T-cell (primary cell): ENCODE measurements at places on chromosomes 12 and 14.

- H3K4me1 ChIP-seq, result no peaks in the 10 kb centered on the region
- no peak for DNase-seq
- H3K4me3 ChIP-seq, result no peak overlapping the region
- H3K27me3 ChIP-seq, result no peaks in the 10 kb centered on the region
- H3K27ac ChIP-seq, result no peak overlapping the region
- no peaks in the 10 kb centered on the region for H3K36me3 ChIP-seq
These were observed 65.5 kb upstream of the SLCO1C1 start for GRCh38 chr12:20629414-20630156.

DNA sequence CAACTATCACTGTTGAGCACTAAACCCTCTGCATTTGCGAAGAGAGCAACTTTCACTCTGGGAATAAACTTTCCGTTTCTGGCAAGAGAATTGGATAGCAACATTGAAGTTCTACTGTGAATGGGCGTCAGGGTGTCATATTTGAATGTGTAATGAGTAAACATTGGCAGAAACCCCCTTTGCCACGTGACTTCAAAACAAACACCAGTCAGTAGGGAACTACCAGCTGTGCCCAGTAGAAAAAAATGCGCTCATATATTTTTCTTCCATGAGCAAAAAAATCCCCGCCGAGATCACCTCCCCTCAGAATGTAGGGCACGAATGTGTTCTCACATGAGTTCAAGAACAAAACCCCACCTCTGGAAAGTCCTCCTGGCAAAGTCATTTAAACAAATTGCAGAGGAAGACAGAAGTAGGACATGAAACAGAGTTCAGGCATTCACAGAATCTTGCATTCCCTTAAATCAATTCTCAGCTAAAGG is 80.6 kb downstream of the BTG1 start:
- no peak overlapping the region for H3K4me3 ChIP-seq
- peak overlapping the region; percentile 30 for H3K27ac ChIP-seq
- DNase-seq, result peak; percentile 43
- no peaks in the 10 kb centered on the region for H3K36me3 ChIP-seq

- peaks cover 30% of the 10 kb centered on the region for H3K27me3 ChIP-seq
- no peak within 1 kb of the TSS for H3K27ac ChIP-seq
- peak within 1 kb of the TSS; percentile 35 for H3K4me3 ChIP-seq
These were observed at the start of gene RASAL1 for GRCh38 chr12:113135178-113136127. Gene RASAL1, minus strand, starts transcription at chr12:113135761. Its CDS starts 299 bp downstream, at chr12:113135462.

DNA sequence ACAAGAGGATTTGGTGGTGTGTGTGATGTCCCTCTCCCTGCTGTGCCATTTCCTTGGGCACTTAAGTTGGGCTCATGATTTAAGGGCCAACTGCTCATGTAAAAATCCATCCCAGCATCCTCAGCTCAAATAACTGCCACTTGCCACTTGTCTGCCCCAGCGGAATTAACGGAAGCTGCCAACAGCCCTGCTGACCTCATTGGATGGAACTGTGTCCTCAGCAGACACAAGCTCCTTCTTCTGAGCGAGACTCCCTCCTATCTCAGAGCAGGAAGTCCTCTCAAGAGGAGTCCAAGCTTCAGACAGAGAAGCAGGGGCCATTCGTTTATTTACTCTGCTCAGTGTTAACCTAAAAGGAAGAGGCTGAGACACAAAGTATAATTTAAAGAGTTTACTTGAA is 29.6 kb upstream of the PRMT8 start:
- no peak for DNase-seq
- H3K36me3 ChIP-seq, result no peaks in the 10 kb centered on the region
- H3K27ac ChIP-seq, result no peak overlapping the region
- no peak overlapping the region for H3K4me3 ChIP-seq
- H3K4me1 ChIP-seq, result no peaks in the 10 kb centered on the region

DNA sequence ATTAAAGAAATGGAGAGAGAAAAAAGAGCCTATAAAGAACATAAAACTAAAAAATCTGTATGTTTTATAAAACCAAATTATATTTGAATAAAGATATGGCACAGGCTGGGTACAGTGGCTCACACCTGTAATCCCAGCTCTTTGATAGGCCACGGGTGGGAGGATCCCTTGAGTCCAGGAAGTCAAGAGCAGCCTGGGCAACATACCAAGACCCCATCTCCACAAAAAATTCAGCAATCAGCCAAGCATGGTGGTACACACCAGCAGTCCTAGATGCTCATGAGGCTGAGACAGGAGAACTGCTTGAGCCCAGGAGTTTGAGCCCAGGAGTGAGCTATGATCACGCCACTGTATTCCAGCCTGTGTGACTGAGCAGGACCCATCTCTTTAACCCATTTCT is 74.9 kb downstream of the EPS8 start:
- no peaks in the 10 kb centered on the region for H3K27me3 ChIP-seq
- no peak overlapping the region for H3K4me3 ChIP-seq
- H3K36me3 ChIP-seq, result no peaks in the 10 kb centered on the region
- no peaks in the 10 kb centered on the region for H3K4me1 ChIP-seq

GRCh38 chr14:27222671-27223070 is 624.8 kb upstream of the NOVA1 start:
- no peak overlapping the region for H3K27ac ChIP-seq
- no peaks in the 10 kb centered on the region for H3K36me3 ChIP-seq
- no peaks in the 10 kb centered on the region for H3K4me1 ChIP-seq
- no peak overlapping the region for H3K4me3 ChIP-seq
- no peaks in the 10 kb centered on the region for H3K27me3 ChIP-seq

DNA sequence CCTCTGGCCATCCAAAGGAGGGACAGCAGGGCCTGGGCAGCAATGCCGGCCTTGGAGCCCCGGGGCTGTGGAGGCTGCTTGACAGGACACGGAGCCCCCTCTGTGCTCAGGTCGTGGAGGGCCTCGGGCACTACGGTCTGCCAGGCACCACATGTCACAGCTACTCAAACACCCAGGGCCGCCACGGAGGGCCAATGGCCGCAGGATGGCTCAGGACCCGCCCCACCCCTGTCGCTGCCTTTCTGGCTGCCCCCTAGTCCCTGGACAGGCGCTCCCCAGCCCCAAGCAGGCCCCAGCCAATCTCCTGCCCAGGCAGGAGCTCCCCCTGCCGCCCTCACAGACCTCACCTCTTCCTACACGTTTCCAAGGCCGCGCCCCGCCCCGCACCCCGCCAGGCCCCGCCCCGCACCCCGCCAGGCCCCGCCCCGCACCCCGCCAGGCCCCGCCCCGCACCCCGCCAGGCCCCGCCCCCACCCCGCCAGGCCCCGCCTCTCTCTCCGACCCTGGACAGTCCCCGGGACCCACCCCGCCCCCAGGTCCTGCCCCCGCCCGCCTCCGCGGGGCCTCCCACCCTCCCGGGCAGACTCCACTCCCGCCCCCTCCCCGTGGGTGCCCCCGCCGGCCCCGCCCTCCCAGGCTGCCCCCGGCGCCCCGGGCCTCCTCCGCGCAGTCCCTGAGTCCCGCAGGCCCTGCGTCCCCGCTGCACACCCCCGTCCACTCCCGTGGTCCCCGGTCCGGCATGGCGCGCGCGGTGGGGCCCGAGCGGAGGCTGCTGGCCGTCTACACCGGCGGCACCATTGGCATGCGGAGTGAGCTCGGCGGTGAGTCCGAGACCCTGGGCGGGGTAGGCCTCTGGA is at the start of gene ASPG:
Gene ASPG, plus strand, starts transcription at position 669 of the 857 bp plus-strand sequence. Its CDS starts 71 bp downstream, at position 740.
- no peaks in the 10 kb centered on the region for H3K27me3 ChIP-seq
- no peak for DNase-seq
- H3K4me3 ChIP-seq, result no peak within 1 kb of the TSS
- H3K4me1 ChIP-seq, result no peaks in the 10 kb centered on the region

DNA sequence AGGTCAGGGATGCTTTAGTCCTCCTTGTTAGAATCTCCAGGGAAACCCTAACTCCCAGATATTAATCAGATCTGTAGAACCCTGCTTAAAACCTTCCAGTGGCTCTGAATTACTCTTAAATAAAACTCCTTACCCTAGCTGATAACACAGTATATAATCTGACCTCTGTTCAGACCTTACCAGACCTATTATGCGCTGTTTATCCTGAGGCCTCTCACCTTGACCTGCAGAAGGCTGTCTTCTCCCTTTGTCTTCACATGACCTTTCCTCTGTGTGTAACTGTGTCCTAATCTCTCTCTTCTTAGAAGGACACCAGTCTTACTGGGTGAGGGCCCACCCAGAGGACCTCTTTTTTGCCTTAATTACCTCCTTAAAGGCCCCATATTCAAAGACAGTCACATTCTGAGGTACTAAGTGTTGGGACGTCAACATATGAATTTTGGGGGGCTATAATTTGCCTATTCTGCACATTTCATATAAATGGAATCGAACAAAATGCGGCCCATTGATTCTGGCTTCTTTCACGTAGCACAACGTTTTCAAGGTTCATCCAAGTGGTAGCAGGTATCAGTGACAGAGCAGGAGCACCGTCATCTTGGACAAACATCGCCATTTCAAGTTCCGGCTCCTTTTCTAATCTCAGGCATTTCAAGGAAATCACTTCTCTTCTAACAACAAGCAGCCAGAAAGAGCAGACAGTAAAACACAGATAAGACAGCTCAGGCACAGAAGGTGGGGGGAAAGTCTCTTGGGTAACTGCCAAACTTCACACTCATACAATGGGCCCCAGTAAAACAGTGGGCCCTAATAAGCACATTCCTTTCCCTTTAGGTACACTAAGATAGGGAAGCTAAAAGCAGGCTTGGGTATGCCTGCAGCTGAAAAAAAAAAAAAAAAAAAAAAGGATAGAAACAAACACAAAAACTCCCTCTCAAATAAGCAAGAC is 200.2 kb upstream of the NUDT4 start:
- DNase-seq, result no peak
- no peaks in the 10 kb centered on the region for H3K4me1 ChIP-seq
- no peak overlapping the region for H3K27ac ChIP-seq
- H3K4me3 ChIP-seq, result no peak overlapping the region
- peaks cover 3% of the 10 kb centered on the region for H3K27me3 ChIP-seq

- H3K4me3 ChIP-seq, result no peak overlapping the region
- peaks cover 21% of the 10 kb centered on the region for H3K4me1 ChIP-seq
- H3K36me3 ChIP-seq, result no peaks in the 10 kb centered on the region
- H3K27me3 ChIP-seq, result peaks cover 45% of the 10 kb centered on the region
- no peak overlapping the region for H3K27ac ChIP-seq
- no peak for DNase-seq
These were observed 2.2 kb downstream of the LRFN5 start for GRCh38 chr14:41608681-41609390.

GRCh38 chr12:132461526-132461925 is 28.4 kb upstream of the FBRSL1 start:
- no peaks in the 10 kb centered on the region for H3K36me3 ChIP-seq
- peaks cover 33% of the 10 kb centered on the region for H3K4me1 ChIP-seq
- H3K27ac ChIP-seq, result no peak overlapping the region
- H3K4me3 ChIP-seq, result no peak overlapping the region
- no peak for DNase-seq

- DNase-seq, result no peak
- peaks cover 67% of the 10 kb centered on the region for H3K4me1 ChIP-seq
- H3K4me3 ChIP-seq, result no peak overlapping the region
These were observed 11.0 kb downstream of the ARHGDIB start for GRCh38 chr12:14950421-14950820.

- no peaks in the 10 kb centered on the region for H3K36me3 ChIP-seq
- no peaks in the 10 kb centered on the region for H3K4me1 ChIP-seq
- no peak overlapping the region for H3K27ac ChIP-seq
- DNase-seq, result no peak
- no peaks in the 10 kb centered on the region for H3K27me3 ChIP-seq
- no peak overlapping the region for H3K4me3 ChIP-seq
These were observed 5.5 kb upstream of the HCFC2 start for GRCh38 chr12:104058802-104059201.
